Bronchial epithelial cell (primary cell): ENCODE measurements at places on chromosomes 13 and 19. TPM values are rescaled to one million over a fixed set of nuclear protein-coding genes. Genes with fewer than 3 reads are reported as not detected.

Gene SIGLEC6
- total RNA-seq: not detected in 2 replicates

Gene RHPN2
- 16.3 and 22.1 TPM in 2 replicates for total RNA-seq

Gene SYCN
- not detected in 2 replicates for total RNA-seq

Gene CDX2
- not detected in 2 replicates for total RNA-seq

Gene ERICH6B
- not detected in 2 replicates for total RNA-seq

Gene FUT1
- 12.1 and 16.9 TPM in 2 replicates for total RNA-seq

Gene ZNF790
- total RNA-seq: 9.5 and 9.7 TPM in 2 replicates

Gene ZNF836
- total RNA-seq: 6.1 and 6.3 TPM in 2 replicates

Gene EFNA2
- total RNA-seq: not detected in 2 replicates

Gene AXL
- total RNA-seq: 19.5 and 23.7 TPM in 2 replicates

Gene SIGLEC10
- total RNA-seq: not detected in 2 replicates

Gene DLL3
- total RNA-seq: 0.26 TPM in 1 of 2 replicates, not detected in the other

Gene ZNF578
- total RNA-seq: 2.2 and 2.4 TPM in 2 replicates

Gene C19orf44
- total RNA-seq: 0.77 and 1.1 TPM in 2 replicates

Gene GARIN5A
- 0.51 and 0.79 TPM in 2 replicates for total RNA-seq

Gene SBK2
- not detected in 2 replicates for total RNA-seq

Gene OVOL3
- not detected in 2 replicates for total RNA-seq

GRCh38 chr13:19769854-19770253 is 12.9 kb downstream of the PSPC1 start:
- DNase-seq: no peak

DNA sequence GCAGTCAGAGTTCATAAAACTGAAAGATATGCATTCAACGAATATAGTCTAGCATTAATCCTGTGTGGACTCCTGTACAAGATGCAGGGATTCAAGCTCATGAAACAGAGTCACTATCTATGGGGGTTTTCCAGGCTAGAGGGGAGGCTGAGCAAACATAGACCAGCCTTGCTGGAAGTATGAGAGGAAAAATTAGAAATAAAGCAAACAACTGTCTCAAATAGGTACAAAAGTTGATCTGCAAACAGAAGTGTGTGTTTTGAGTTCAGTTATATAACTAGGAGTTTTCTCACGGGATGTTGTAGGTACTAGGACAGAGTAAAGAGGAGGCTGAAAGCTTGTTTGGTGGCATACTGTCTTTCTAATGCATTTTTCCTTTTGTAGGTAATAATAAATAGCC is 8.5 kb upstream of the LGALS14 start:
- no peak for DNase-seq

GRCh38 chr19:41872775-41873647 is 4.1 kb upstream of the CD79A start:
- peak; percentile 72 for DNase-seq

GRCh38 chr13:51770681-51771417 is 33.1 kb downstream of the DHRS12 start:
- DNase-seq: no peak

DNA sequence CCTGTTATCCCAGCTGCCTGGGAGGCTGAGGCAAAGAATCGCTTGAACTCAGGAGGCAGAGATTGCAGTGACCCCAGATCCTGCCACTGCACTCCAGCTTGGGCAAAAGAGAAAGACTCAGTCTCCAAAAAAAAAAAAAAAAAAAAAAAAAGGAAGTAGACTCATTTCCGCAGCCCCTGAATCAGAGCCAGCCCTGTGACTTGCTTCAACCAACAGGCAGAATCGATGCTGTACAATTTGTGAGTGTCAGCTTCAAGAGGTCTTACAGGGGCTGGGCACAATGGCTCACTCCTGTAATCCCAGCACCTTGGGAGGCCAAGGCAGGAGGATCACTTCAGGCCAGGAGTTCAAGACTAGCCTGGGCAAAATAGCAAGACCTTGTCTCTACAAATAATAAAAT is 12.8 kb downstream of the ANKRD27 start:
- DNase-seq: peak; percentile 23

DNA sequence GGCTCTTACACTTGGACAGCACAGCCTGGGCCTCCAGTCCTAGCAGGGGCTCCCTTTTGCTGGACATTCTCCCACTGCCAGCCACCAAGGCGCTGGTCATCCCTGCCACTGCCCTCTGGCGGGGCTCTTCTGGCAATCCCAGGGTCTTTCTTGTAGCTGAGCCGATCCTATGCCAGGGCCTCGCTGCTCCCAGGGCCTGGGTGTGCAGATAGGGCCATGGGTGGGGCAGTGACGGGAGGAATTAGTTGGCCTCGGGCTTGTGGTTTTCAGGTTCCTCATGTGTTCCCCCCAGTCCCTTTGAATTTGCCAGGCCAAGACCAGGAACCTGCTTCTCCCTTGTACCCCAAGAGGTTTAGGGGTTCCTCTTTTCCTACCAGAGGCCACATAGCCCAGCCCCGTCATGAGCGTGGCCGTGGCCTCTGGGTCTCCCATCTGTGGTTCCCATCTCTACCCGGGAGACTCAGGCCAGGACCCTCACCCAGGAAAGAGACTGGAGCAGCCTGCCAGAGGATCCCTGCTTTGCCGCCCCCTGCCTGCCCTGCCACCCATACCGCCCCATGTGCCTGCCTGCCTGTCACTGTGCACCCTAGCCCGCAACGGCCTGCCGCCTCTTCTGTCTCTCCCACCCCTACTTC is 26.2 kb downstream of the TMED1 start:
- no peak for DNase-seq

DNA sequence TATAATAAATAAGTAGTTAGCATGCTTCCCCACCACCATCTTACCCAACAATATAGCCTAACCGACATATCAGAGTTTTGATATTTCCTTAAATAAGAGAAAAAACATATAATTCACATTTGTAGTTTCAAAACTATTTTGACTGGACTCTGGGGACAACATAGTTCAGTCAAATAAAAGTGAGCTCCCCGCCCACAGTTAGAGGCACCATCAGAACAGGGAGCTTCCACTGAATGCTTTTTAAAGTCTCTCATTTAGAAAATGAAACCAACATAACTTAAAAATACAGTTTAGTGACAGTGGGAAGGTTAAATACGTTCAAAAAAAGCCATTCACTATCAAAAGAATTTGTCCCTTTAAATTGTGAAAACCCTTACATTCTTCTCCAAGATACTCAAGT is 92.8 kb downstream of the EPSTI1 start:
- no peak for DNase-seq

GRCh38 chr19:45402298-45403061 is 2.4 kb downstream of the PPP1R13L start:
- DNase-seq: peak; percentile 70

DNA sequence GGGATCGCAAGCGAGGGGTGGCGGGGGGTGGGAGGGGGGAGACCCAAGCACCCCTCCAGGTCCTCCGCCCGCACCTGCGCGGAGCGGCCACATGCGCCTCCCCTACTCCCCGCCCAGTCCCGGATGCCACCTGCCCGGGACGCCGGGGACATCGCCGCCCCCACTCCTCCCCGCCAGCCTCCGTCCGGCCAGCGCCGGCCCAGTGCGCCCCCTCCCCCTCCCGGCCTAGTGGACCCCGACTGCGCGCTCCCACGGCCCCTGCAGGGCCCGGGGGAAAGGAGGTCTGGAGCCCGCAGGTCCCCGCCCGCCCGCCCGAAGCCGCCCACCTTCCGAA is 263 bp downstream of the RHPN2 start:
- DNase-seq: no peak

- DNase-seq: no peak
These were observed 38.2 kb downstream of the ATP12A start for GRCh38 chr13:24718192-24718965.

- DNase-seq: no peak
These were observed 49.5 kb downstream of the SLC7A1 start for GRCh38 chr13:29545988-29546387.

DNA sequence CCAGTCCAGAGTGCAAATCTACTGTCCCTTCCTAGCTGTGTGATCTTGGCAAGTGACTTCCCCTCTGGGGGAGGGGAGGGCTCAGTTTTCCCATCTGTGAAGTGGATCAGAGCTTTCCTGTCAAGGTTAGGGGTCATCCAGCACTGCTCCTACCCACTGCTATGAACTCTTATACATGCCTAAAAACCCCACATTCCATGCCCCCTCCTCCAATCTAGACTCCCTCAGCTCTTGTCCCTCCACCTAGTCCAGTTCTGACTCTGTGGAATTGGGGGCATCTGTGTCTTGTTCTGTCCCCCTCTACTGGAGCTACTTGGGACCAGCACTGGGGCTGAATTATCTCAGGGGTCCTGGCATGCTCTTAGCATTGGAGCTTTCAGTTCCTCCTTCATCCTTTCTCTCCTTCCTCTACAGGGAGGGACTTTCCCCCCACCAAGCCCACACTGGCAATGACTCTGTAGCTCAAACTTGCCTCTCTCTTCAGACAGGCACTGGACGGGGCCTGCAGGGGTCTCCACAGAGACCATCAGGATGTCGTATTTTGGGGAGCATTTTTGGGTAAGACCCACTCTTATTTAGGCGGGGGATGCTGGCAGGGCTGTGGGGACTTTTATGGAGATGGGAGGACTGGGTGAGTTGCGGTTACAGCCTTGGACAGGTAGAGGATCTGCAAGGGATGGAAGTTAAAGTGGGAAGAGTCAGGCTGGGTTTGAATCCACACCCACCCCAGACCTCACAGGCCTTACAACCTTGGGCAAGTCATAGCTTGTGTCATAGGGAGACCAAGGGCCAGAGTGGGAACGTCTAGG is 3.6 kb downstream of the FCHO1 start:
- DNase-seq: peak; percentile 48

GRCh38 chr19:48672994-48673393 is at the start of gene NTN5:
Gene NTN5 (minus strand): TSS chr19:48673017. CDS start chr19:48670986, 2,031 bp downstream.
- no peak for DNase-seq

- no peak for DNase-seq
These were observed 5.6 kb downstream of the KLF16 start for GRCh38 chr19:1857648-1858326.

- DNase-seq: peak; percentile 98
These were observed 207.9 kb upstream of the CSNK1A1L start for GRCh38 chr13:37313372-37313771.

DNA sequence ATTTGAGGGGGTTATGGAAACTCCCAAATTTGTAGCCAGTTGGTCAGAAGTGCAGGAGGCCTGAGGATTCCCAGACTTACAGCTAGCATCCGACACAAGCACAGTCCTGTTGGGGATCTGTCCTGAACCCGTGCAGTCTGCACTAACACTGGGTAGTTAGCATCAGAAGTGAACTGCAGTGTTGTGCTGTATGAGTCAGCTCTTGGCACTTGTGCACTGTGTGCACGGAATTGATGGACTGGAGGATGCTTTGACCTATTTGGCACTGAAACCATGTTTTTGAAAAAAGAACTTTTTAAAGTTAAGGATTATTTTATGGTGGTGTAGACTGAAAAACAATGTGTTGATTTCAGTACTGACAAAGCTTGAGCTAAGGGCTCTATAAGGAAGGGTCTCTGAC is 279.0 kb downstream of the NHLRC3 start:
- peak; percentile 39 for DNase-seq

GRCh38 chr19:46391296-46392251 is 21.8 kb downstream of the CCDC8 start:
- DNase-seq: no peak

- DNase-seq: no peak
These were observed 91.8 kb upstream of the POSTN start for GRCh38 chr13:37690361-37690760.

GRCh38 chr19:1008268-1009040 is 8.2 kb downstream of the GRIN3B start:
- no peak for DNase-seq

DNA sequence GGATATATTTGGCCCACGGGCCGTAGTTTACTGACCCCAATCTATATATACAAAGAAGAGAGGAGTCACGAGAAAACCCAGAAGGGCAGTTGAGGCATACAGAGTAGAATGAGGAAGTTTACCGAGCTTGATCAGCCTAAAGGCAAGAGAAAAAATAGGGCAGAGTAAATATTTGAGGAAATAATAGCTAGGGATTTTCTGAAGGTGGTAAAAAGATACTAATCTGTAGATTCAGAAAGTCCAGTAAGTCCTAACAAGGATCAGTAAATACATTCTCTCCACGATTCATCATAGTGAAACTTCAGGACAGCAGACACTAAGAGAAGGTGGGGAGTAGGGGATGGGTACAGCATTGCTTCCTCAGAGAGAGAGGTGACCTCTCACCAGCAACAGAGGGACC is 248.1 kb downstream of the ATP8A2 start:
- DNase-seq: no peak

DNA sequence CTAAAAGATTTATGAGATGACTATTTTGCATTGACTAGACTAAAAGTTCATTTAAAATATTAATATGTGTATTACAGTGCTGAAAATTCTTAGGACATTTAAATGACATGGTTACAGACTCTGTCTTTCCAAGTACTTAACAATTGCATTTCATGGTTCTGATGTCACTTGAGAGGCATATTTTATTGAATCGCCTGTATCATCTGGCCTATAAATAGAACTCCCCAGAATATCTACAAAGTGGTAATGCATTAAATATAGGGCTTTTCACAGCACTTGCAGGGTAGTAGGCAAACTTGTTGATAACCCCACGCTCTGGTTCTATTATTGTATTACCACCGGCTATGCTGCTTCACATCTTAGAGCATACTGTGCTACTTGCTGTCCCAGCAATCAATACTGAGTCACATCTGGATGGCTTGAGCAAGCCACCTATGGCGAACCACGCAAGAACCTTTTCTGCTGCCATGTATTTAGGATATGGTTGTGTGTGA is 400.6 kb downstream of the HS6ST3 start:
- DNase-seq: no peak

DNA sequence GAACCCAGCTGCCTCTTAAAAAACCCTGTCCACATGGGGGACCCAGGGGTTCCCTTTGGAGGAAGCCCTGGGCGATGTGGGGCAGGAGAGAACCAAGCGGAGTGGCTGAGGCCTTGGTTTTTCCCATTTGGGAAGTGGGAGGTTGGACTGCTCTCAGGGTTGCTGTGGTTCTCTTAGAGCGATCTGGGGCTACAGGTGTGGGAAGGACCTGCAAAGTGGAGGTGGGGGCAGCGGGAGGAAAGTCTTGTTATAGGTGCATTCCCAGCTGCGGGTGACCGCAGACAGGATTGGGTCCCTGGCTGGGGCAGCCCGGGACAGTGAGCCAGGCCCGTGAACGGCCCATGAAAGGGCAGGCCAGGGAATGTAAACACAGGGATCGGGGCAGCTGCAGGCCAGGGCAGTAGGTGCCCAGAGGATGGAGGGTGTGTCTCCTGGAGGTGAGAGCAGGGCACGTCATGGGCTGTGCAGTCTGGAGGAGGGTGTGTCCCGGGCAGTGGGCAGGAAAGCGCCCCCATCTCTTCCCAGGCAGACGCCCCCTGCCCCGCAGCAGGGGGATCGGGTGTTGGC is 814 bp downstream of the SLC25A23 start:
- no peak for DNase-seq

DNA sequence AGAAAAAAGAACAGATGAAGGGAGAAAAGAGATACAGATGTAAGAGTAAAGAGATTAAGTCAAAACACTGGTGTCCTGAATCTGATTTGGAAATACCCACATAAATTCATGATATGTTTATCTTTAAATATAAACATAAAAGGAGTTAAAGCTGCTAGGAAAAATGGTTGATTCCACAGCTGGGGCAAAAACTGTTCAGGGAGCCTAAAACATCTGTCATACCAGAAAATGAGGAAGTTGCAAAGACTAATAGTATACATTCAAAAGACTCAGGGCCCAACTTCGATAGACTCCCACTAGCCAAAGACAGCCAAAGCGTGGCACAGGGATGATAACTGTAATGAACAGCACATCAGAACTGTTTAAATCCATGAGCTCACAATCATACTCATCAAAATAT is 62.0 kb downstream of the ABCC4 start:
- DNase-seq: no peak

- no peak for DNase-seq
These were observed 37.3 kb downstream of the ZNF558 start for GRCh38 chr19:8794823-8795222.
